ENCODE measurements at places on chromosomes 2 and 18.

DNA sequence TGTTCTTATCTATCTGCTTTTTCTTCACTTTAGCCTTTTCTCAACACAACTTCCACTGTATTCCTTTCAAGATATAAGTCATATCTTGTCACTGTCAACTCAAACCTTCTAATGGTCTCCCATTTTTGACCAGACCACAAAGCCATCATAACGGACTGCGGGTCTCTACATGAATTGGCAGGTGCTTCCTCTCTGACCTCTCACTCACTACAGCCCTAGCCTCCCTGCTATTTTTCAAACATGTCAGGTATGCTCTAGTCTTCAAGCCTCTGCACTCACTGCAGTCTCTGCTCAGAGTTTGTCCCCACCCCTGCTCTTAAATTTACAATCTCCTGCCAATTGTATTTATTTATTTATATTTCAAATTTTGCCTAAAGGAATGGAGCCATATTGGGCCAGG lies 858.1 kb downstream of the TRIB2 start:
- no peak for DNase-seq

DNA sequence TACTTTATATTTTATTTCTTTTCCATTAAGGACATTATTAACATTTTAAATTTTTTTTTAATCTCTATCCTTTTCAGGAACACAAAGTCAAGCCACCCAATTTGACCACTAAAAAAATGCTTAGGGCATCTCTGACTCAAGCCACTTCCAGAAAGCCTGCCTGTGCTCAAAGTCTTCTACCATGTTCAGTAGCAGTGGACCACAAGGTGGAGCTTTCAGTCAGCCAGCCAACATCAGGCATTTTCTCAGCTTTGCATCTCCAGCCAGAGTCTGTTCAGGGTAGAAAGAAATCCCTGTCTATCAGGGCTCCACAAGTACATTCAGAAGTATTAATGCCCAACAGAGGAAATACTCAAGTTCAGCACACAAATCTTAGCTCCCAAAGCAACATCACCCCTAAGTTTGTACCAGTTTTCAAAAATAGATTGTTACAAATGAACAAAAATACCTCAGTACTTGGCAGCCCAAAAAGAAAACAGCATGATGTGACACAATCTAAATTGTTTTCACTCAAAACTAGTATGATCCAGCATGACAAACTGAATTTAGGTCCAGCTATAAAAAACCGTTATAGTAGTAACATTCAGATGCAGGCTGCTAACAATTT lies 37.6 kb downstream of the C18orf63 start:
- peak; percentile 63 for DNase-seq

- no peak for DNase-seq
Measured at GRCh38 chr2:107984707-107985106, 1.6 kb upstream of the SLC5A7 start.

- no peak for DNase-seq
Measured at GRCh38 chr2:15990151-15991101, 50.1 kb downstream of the MYCN start.

GRCh38 chr18:48472610-48473009 lies 63.4 kb upstream of the ZBTB7C start:
- no peak for DNase-seq

DNA sequence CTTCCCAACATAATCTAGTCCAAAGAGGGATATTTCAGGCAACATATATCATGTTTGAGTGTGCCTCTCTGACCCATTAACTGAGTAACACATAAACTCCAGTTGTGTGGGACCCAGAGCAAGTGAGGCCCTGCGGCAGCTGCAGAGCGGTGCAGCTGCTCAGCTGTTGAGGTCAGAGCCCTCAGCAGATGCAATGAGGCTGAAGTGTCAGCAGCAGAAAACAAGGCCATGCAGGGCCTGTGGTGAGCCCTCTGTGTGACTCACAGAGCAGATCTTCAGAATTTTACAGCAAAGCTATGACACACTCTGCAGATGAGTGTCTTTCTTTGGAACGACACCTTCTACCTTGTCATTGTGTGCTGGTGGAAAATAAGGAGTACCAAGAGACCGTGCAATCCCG lies 168.5 kb downstream of the CBLN2 start:
- no peak for DNase-seq

DNA sequence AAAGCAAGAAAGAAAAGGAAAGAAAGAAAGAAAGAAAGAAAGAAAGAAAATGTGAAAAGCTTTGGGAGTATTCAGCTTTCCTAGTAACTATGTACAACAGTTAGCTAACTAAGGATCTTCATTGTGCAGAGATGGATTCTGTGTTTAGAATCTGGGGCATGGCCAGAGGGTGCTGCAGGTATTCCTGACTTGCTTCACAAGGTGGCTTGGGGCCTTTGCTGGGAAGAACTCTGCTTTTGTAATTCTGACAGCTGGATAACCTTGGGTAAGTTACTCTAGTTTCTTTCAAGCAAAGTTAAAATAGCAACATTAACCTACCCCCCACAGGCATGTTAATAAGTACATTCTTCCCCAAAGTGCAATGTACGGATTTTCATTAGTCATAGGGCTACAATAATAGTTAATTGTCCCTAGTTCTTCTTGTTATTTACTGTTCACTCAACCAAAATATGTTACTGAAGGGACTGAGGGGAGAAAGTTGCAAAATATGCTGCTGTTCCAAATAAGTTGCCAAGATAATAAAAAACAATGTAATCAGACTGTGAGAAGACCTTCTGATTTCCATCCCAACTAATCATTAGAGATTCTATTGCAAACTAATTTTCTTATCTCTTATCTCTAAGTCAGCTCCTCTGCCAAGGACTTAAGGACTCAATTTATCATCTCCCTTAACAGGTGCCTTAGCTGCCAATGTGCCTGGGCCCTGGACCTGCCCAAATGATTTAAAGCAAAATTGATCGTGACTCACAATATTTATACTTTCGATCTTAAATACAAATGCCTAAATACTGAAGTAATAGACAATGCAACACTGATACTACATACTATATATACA lies 50.3 kb downstream of the SERPINB8 start:
- no peak for DNase-seq

DNA sequence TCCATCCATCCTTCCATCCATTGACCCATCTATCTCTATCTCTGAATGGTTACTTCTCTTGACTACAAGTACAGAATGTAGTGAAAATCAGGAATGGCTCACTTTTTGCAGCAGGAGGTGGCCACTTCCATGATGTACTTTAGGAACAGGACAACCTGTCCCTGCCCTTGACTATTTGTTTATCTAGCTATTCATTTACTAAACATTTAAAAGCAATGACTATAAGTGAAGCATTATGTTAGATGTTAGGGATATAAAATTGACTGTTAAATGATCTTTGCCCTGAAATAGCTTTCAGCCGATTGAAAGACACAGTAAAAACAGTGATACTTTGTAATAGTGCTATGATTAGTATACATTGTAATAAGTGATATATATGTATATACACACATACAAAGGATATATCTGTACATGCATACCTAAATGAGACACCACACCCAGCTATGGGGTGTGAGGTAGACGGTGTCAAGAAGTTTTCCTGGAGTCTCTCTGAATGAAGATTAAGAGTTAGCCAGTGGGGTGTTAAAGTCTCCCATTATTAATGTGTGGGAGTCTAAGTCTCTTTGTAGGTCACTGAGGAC lies 68.5 kb downstream of the C18orf54 start:
- DNase-seq = no peak

DNA sequence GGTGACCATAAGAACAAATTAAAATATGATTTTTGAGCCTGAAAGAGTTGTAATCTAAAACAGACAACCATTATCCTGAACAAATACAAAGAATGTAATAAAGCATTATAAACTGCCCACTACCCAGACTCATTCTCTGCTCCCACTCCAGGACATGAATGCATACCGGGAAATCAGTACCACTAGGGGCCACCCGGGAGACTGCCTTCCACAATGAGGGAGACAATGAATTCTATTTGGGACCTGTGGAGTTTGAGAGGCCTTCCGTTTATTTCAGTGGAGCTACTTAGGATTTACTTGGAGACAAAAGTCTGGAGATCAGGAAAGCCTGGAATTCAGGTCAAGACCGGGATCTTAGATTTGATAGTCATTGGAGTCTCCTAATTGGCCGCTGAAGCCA lies 50.0 kb downstream of the NAB1 start:
- no peak for DNase-seq

GRCh38 chr2:105924271-105924670 lies 179.6 kb downstream of the NCK2 start:
- DNase-seq = no peak

DNA sequence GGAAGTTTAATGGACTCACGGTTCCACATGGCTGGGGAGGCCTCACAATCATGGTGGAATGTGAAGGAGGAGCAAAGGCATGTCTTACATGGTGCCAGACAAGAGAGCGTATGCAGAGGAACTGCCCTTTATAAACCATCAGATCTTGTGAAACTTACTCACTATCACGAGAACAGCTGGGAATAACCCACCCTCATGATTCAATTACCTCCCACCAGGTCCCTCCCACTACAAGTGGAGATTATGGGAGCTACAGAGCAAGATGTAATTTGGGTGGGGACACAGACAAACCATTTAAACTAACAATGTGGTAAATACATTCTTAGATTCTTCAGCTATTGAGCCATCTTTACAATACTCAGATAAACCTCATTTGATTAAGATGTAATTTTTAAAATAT lies 176.1 kb downstream of the SH3BP4 start:
- DNase-seq = no peak

DNA sequence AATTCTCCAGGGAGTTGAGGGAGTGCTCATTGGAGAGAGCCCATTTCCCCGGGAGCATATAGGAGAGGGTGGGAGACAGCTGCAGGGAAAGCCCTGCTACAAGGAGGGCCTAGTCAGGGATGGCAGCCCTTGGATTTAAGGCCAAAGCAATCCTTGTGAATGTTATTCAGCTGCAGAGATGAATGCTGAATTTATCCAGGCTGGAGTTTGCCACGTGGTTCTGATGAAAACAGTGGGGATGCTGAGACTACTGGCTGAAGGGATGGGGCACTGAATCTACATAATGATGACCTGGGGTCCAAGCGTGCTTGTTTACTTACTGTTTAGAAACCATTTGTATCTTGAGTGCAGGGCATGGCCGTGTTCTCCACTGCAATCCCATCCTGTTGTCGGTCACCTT lies 35.6 kb upstream of the RNF149 start:
- DNase-seq = no peak

GRCh38 chr2:37609782-37610181 lies 61.7 kb downstream of the CDC42EP3 start:
- DNase-seq = no peak

- DNase-seq = no peak
Measured at GRCh38 chr18:48597671-48598070, 58.8 kb downstream of the CTIF start.

DNA sequence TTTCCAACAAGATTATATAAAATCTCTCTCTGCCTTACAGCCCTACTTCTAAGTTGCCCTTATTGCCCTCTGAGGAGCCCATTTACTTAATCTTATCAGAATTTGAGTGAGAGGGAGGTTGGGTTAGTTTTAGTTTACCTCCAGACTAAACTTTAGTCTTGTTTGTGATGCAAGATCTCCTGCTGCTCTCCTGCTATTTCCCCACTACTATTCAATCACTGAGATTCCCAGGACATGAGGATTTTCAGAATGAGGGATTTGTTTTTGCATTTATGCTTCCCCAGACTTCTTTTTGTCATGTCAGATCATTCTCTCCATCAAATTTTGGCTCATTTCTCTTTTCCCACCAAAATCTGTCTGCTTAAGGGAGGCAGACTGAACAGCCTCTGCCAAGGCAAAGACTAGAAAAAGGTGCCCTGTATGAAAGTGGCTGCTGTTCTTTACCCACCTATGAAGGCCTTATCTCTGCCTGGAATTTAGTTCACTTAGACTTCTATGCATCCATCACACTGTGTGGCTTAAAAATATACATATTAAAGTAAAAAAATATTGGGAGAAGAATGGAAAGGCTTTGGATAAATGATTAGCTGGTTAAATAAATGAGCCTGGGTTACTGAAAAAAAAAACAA lies 401.3 kb downstream of the PID1 start:
- no peak for DNase-seq

DNA sequence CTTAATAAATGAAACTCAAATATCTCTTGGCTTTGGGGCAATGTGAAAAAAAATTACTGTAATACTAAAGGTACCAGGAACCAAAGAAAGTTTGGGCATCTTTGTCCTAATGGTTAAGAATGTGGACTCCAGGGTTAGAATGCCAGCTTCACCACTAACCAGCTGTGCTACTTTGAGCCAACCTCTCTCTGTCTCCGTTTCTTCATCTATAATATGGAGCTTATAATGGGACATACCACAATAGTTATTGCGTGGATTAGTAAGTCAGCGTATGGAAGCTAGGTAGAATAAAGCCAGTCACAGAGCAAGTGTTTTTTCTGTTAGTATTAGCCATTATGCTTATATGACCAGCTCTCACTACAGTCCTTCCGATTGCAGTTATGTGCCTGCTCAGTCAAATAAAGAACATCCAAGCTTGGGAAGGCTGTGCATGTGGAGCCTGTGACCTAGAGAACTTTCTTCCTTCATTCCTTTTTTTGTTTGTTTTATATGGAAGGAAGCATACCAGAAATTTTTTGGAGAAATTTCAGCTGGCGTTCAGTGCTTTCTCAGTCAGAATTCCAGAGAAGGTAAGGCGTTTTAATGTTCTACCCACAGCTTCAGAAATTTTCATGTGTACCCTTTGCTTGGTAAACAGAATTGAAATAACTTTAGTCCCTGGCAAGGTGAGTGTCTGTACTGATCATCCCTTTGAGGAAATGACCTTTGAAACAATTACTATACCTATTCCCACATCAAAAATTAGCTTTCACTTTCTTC lies 114.0 kb upstream of the RND3 start:
- DNase-seq = no peak

GRCh38 chr2:234500394-234501006 lies 3.6 kb upstream of the ARL4C start:
- DNase-seq = no peak

DNA sequence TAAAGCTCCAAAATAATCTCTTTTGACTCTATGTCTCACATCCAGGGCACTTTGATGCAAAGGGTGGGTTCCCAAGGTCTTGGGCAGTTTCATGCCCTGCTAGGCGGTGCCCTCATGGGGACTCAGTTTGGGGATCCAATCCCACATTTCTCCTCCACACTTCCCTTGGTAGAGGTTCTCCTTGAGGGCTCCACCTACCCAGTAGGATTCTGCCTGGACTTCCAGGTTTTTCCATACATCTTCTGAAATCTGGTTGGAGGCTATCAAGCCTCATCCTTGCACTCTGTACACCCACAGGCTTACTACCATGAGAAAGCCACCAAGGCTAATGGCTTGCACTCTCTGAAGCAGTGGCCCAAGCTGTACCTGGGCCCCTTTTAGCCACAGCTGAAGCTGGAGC lies 49.8 kb upstream of the ERMN start:
- DNase-seq = no peak

GRCh38 chr2:62663920-62664795 lies 41.4 kb upstream of the EHBP1 start:
- DNase-seq = no peak

Data from HFF-Myc (cell line).